ENCODE measurements at places on chromosomes 3 and 15. TPM values are rescaled to one million over a fixed set of nuclear protein-coding genes. Genes with fewer than 3 reads are reported as not detected.

- DNase-seq = peak; percentile 53
- H3K4me1 ChIP-seq = no peaks in the 10 kb centered on the region
- peak overlapping the region; percentile 78 for H3K4me3 ChIP-seq
- no peaks in the 10 kb centered on the region for H3K27me3 ChIP-seq
Observed at GRCh38 chr3:11718637-11719405, 75.1 kb upstream of the VGLL4 start.

DNA sequence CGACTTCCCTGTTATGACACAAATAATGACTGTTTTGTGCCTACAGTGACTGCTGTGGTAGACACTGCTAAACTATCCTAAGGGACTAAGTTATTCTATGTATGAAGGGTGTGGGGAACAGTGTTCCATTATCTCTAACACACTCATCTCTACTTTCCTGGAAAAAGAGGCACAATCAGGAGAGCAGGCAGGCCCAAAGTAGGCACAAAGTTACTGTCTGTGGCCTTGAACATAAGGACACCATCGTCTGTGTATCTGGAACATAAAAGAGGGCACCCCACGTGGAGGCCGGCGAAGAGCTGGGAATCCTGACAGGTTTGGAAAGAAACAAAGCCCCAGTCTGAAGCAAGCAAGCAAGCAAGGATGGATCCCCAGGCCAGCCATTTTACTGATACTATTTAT, 1.5 kb downstream of the ABCC5 start:
- peaks cover 30% of the 10 kb centered on the region for H3K4me1 ChIP-seq
- H3K27ac ChIP-seq = peak overlapping the region; percentile 65
- no peaks in the 10 kb centered on the region for H3K27me3 ChIP-seq
- no peak for DNase-seq
- no peak overlapping the region for H3K4me3 ChIP-seq

DNA sequence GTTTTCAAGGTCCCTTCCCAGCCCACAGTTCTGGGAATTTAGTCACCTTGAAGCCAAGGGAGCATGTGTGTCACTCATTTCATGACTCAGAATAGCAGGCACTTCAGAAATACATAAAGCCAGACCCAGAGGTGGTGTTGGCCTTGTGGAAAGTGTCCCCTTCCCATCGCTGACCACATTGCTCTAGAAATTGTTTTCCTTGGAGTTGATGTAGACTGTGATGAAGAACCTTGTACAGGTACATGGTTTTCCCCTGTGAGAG, 158.8 kb downstream of the SLCO3A1 start:
- DNase-seq = no peak
- H3K27ac ChIP-seq = peak overlapping the region; percentile 35
- no peaks in the 10 kb centered on the region for H3K27me3 ChIP-seq

DNA sequence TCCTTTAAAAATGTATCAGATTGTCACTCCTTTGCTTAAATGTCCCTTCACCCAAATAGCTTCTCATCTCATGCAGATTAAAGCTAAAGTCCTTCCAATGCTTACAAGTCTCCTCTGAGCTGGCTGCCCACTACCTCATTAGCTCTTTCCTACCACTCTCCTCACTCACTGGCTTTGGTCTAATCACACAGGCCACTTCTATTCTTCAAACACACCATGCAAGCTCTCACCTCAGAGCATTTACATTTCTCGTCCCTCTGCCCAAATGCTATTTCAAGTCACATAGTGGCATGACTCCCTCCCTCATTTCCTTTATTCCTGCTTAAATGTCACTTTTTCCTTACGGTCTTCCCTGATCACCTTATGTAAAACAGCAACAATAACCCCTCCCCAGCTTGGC, 110.6 kb upstream of the CMC1 start:
- no peak overlapping the region for H3K4me3 ChIP-seq
- H3K4me1 ChIP-seq = no peaks in the 10 kb centered on the region
- no peaks in the 10 kb centered on the region for H3K36me3 ChIP-seq
- no peak overlapping the region for H3K27ac ChIP-seq

DNA sequence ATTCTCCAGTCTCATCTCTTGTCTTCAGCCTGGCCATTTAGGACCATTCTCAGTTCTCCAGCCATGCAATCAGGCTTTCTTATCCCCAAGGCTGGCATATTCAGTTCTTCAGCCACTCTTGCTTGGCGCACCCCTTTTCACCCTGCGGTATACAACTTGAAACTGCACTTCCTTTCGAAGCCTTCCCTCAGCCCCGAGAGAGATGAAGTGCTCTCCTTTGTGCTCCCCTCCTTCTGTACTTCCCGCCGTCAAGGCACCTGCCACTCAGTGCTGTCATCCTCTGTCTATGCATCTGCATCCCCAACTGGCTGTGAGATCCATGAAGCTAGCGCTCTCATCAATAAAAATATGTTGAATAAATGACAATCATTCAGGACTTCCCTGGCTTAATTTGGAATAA, 45.7 kb downstream of the MORC1 start:
- H3K27ac ChIP-seq = no peak overlapping the region
- H3K36me3 ChIP-seq = no peaks in the 10 kb centered on the region
- H3K4me3 ChIP-seq = no peak overlapping the region
- no peaks in the 10 kb centered on the region for H3K4me1 ChIP-seq
- no peaks in the 10 kb centered on the region for H3K27me3 ChIP-seq

- H3K4me1 ChIP-seq = no peaks in the 10 kb centered on the region
- peak overlapping the region; percentile 73 for H3K27ac ChIP-seq
- no peak for DNase-seq
Observed at GRCh38 chr15:55256281-55257011, 33.2 kb downstream of the RAB27A start.

The TNFAIP8L3 gene
- 14.4 TPM for polyA plus RNA-seq

DNA sequence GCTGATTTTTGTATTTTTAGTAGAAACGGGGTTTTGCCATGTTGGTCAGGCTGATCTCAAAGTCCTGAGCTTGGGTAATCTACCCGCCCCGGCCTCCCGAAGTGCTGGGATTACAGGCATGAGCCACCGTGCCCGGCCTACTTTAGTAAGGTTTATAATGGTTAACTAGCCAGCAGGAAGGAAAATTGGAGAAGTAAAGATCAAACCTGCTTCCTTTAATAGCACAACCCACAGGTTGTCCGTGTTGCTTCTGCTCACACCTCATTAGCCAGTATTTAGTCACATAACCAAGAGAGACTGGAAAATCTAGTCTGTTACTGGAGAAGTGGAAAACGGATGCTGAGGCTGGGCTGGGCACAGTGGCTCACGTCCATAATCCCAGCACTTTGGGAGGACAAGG, 51.9 kb upstream of the TBL1XR1 start:
- no peak for DNase-seq
- no peak overlapping the region for H3K27ac ChIP-seq
- no peaks in the 10 kb centered on the region for H3K4me1 ChIP-seq
- H3K27me3 ChIP-seq = no peaks in the 10 kb centered on the region
- no peak overlapping the region for H3K4me3 ChIP-seq

- no peak overlapping the region for H3K4me3 ChIP-seq
- no peaks in the 10 kb centered on the region for H3K36me3 ChIP-seq
- no peak overlapping the region for H3K27ac ChIP-seq
- no peaks in the 10 kb centered on the region for H3K4me1 ChIP-seq
Observed at GRCh38 chr3:24500806-24501205, 6.2 kb upstream of the THRB start.

The GPR156 gene
- not detected for polyA plus RNA-seq

DNA sequence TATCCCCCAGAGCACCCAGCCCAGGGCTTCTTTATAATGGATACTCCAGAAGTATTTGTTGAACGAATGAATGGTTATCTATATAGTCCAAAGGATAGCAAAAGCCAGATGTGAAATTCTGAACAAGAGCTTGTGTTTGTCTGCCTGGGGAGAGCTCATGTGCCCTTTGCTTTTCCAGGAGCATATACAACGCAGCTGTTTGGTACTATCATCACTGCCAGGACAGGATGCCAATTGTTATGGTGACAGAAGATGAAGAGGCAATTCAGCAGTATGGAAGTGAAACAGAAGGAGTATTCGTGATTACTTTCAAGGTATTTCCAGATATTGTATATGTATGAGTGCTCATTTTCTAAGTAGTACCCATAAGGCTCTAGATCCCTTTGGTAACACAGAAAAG, 15.2 kb downstream of the DIS3L start:
- H3K36me3 ChIP-seq = peaks cover 23% of the 10 kb centered on the region
- DNase-seq = no peak
- H3K4me3 ChIP-seq = no peak overlapping the region
- no peaks in the 10 kb centered on the region for H3K27me3 ChIP-seq

DNA sequence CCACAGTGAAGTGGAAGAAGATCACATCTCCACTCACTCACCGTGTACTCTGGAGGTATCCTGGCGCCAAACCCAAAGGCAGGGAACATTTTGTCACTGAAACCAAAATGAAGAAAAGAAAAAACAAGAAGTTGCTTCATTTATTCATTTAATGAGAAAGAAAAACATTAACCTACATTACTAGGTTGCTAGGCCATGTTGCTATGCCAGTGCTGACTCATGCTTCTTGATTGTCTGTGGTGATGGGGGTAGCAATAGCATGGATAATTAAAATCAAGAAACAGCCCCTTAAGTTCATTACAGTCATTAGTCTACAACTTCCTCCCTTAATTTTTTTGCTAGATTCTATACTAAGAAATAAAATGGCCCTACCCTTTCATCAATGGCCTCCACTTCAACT, 52.7 kb upstream of the MRPL3 start:
- H3K36me3 ChIP-seq = no peaks in the 10 kb centered on the region
- H3K4me1 ChIP-seq = no peaks in the 10 kb centered on the region
- H3K27ac ChIP-seq = no peak overlapping the region
- no peak overlapping the region for H3K4me3 ChIP-seq

DNA sequence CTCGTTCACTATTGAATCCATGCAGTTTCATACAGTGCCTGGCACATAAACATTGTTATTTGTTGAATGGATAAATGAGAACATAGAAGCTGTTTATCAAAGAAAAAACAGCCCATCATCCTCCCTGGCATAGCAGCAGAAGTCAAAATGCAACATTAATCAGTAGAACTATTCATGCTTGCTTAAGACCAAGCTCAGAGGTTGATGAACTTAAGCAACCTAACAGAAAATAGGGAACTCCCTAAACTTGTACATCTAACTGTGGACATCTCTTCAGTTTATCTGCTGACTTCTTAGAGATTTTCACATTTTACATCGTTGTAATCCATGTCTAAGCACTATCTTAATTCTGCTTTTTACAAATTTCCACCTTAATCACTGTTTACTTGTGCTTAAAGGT, 29.2 kb downstream of the SENP8 start:
- no peaks in the 10 kb centered on the region for H3K36me3 ChIP-seq
- H3K4me1 ChIP-seq = no peaks in the 10 kb centered on the region
- H3K4me3 ChIP-seq = no peak overlapping the region
- no peak for DNase-seq

GRCh38 chr3:149090907-149091306, 4.6 kb upstream of the HLTF start:
- H3K4me3 ChIP-seq = no peak overlapping the region
- H3K36me3 ChIP-seq = no peaks in the 10 kb centered on the region
- no peak overlapping the region for H3K27ac ChIP-seq
- H3K4me1 ChIP-seq = peaks cover 5% of the 10 kb centered on the region
- no peak for DNase-seq

The SEMA4B gene
- polyA plus RNA-seq = 24.7 TPM

GRCh38 chr3:54139630-54140029, 17.3 kb downstream of the CACNA2D3 start:
- no peak overlapping the region for H3K4me3 ChIP-seq
- H3K27ac ChIP-seq = no peak overlapping the region
- H3K4me1 ChIP-seq = peaks cover 9% of the 10 kb centered on the region
- no peak for DNase-seq
- no peaks in the 10 kb centered on the region for H3K36me3 ChIP-seq
- H3K27me3 ChIP-seq = no peaks in the 10 kb centered on the region

All from heart right ventricle (tissue), 16 donors.